Amygdala (tissue), 56 donors: ENCODE measurements at places on chromosomes 11 and 22.

- no peak for DNase-seq
Observed at GRCh38 chr11:73270855-73271477, 1.2 kb upstream of the P2RY6 start.

GRCh38 chr11:59273373-59273841 lies 60.7 kb upstream of the MPEG1 start:
- DNase-seq: no peak

DNA sequence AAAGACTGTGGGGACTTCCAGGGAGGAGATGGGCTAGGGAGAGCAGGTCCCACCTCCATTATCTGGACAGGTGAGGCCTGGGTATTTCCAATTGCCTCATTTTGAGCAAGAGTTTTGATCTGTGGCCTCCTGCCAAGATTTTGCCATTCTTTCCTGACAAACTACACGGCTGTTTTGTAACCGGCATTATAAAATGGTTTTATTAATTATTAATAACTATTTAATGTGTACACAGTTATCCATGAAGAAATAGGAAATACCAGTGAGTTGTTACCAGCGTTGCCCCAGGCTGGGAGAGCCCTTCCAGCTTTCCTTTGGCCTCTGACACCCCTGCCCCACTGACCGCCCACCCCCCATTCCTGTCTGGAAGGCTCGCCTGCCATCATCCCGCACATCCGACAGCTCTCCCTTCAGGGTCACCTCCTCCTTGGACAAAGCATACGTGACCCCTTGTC lies 14.9 kb upstream of the SEC14L3 start:
- DNase-seq: no peak

DNA sequence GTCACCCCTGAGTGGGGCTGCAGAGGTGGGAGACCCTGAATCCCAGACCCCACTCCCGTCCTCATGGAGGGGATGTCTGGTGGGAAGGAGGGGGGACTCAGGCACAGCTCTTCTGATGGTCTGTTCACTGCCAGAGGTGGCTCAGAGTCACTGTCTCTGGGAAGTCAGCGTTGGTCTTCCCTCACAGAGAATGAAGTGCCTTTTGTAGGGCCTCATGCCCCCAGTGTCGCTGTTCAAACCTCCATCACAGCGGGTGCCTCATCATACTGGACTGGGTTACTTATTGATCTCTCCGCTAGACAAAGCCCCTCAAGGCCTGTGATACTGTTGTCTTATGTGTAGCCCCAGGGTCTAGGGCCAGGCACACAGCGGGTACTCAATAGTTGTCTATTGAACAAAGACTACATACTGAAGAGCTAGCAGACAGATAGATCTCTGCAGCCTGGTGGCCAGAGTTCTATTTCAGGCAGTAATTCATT lies 41.3 kb downstream of the CD6 start:
- no peak for DNase-seq

GRCh38 chr11:100731471-100731870 lies 44.4 kb downstream of the ARHGAP42 start:
- DNase-seq: no peak

DNA sequence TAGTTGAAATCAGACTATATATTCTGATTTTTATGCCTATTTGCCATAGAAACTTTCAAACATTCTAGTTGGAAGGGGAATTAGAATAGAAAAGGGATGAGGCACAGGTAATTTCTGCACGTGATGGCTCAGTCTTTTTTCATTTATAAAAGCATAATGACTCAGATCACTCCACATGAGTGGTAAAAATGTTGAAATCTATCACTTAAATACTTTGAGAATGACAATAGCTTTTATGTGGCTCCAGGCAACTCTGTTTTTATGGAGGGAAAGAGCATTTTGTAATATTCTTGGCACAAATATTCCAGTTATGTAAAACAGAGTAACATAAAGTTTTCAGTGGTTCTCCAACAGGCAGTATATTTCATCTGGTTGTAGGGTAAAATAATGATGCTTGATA lies 5.9 kb upstream of the MMP3 start:
- no peak for DNase-seq

DNA sequence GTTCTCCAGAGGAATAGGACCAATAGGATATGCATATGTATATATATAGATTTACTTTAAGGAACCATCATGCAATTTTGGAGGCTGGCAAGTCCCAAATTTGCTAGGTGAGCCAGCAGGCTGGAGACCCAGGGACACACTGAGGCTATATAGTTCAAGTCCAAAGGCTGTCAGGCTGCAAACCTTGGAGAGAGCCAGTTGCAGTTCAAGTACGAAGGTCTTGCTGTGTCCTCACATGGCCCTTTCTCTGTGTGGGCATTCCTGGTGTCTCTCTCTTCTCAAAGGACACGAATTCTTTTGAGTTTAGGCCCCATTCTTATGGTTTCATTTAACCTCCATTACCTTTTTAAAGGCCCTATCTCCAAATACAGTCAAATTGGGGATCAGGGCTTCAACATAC lies 134.4 kb upstream of the SORL1-AS1 start:
- DNase-seq: no peak

- DNase-seq: no peak
Observed at GRCh38 chr22:44822534-44822933, 70.2 kb downstream of the ARHGAP8 start.

DNA sequence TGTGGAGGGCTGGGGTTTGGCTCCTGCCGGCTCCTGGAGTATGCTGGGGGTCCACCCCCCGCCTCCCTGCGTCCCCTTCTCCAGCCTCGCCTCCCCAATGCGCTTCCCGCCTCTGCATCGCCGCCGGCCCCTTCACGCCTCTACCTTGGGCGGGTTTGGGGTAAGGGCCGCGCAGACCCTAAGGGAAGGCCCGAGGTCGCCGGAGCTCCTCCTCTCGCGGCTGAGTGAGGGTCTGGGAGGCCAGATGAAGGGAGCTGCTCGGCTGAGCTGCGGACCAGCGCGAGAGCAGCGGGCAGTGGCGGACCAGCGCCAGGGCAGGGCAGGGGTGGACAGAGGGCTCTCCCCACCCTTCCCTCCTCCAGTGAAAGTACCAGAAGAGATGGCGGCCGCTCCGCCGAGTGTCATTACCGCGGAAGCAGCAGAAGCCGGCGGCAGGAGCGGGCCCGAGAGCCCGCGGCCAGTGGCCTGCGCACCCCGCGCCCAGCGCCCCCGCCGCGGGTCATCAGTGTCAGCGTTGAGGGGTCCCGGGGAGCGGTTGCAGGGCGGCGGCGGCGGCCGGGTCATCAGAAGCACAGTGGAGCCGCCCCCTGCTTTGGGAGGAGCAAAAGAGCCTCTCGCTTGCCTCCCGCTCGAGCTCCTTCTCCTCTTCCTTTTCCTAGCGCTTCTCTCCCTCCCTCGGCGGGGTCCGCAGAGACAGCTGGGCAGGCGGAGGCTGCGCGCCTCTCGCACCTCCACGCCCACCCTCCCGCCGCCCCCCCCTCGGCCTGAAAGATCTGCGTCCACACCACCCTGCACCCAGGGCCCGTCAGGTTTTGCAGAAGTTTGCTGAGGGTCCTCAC lies 255.6 kb upstream of the CADM1 start:
- DNase-seq: peak; percentile 19

GRCh38 chr22:44682556-44683168 lies 19.3 kb upstream of the PRR5 start:
- DNase-seq: no peak

GRCh38 chr11:13152264-13152663 lies 125.3 kb upstream of the BMAL1 start:
- no peak for DNase-seq

DNA sequence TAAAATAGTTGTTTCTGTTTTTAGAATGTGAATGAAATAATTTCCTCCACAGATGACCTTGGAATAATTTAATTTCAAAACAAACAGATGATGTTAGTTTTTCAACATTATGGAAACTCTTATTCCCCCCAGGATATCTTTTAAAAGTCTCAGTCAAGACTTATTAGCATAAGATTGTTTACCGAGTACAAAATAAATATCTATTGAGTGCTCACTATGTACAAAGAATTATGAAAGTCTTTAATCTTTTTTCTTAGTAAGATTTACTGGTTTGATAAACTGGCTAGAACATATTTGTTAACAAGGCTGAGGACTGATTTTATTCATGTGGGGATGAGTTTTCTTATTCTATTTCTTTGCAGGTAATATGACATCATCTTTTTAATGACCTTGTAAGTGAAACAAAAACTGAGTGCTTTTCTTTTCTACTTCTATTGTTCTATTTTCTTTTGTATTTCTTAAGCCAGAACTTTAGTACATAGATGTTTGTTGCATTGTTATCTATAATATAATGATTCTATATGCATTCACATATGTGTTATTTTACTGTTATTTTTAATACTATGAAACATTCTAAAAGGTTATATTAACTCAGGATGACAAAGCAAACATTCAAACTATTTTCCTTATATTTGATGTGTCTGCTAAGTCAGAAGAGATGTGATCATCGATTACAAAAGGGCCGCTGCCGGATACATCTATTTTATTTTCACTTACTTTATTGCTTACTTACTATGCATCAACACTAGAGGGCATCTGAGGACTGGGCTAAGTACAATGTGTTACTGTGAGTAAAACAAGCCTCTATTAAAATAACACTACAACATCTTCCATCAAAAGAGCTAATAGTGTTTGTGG lies 111.0 kb upstream of the ARHGAP42 start:
- no peak for DNase-seq

GRCh38 chr11:17076517-17077239 lies 789 bp downstream of the RPS13 start:
- no peak for DNase-seq

DNA sequence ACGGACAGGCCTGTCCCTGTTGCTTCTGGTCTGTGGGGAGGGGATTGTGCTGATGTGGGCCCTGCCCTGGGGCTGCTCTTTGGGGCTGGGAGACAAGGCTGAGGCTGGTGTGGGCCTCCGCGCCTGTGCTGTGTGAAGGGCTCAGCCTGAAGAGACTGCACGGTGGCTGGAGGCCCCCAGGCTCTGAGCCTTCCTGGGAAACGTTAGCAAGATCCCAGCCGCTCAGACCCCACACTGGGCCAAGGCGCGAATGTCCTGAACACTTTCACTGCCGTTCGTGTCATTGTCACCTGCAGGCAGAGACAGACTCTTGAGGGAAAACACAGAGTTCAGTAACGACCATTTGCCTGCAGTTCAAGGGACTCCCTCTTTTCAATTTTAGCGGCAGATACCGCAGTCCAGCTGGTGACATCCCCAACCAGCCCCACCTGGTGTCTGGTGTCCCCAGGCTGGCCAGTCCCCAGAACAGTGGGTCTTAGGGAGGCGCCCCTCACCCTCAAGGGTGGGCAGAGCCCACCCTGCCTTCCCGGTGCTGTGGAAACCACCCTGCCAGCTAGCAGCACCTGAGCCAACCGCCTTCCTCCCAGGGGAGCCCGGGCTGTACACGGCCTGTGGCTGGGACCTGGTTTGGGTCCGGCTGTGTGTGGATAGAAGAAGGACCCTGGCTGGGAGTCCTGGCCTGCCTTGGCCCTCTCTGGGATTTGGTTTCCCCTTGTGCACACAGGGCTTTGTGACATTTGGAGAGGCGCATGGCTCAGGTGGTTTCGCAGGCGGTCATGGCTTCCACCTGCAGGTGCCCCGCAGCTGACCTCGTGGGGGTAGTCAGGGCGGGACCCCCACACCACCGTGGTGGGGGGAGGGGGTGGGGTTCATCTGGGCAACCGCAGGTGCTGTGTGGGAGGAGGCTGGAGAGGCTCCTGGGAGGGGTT lies 5.7 kb downstream of the PANX2 start:
- DNase-seq: no peak

- DNase-seq: no peak
Observed at GRCh38 chr11:31805037-31805628, 6.0 kb downstream of the PAX6 start.

GRCh38 chr11:27977527-27977926 lies 130.4 kb downstream of the KIF18A start:
- DNase-seq: no peak

- no peak for DNase-seq
Observed at GRCh38 chr11:50075856-50076255, 43.2 kb downstream of the OR4C45 start.

GRCh38 chr11:44607987-44608386 lies 42.5 kb downstream of the CD82 start:
- no peak for DNase-seq

DNA sequence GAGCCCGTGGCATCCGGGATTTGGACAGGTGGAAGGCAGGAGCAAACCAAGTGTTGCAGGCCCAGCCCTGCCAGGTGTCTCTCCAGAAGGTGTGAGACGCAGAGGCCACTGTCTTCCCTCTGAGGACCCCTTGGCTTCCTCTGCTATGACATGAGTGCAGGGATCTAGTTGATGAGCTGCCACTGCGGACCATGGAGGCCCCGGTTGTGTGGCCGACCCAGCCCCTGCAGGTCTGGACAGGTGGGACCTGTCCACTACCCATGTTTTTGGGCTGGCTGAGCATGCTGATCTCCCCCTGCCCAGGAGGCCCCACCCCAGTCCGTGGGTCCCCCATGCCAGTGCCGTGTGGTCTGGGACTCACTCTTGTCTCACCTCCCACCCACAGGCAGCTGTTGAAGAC lies 22.9 kb downstream of the PRR5 start:
- no peak for DNase-seq

- DNase-seq: no peak
Observed at GRCh38 chr22:48416396-48417224, 1411.1 kb downstream of the BRD1 start.

DNA sequence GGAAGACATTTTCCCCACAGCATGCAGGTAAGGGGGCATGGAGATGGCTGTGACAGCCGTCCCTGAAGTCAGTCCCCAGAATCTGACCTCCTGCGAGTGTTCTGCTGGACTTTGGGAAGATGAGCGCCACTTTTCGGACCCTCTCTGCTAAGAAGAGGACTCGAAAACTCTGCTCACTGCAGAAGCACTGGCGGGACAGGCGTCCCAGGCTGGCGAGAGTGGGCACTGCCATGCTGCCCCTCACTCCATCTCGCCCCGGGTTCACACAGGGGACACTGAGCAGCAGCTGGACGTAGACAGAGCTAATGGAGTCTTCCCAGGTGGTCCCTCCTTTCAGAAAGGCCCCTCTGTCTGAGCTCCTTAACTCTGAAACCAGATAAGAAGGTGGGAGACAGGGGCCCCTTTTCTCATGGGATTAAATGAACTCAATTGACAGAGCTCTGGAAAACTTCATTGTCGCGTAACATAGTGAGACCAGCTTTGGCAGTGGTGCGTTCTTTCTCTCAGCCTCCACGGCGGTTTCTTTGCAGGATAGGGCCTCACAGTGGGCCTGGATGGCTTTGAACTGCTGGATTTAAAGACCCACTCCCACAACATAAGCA lies 4.8 kb downstream of the ADAMTS8 start:
- no peak for DNase-seq

DNA sequence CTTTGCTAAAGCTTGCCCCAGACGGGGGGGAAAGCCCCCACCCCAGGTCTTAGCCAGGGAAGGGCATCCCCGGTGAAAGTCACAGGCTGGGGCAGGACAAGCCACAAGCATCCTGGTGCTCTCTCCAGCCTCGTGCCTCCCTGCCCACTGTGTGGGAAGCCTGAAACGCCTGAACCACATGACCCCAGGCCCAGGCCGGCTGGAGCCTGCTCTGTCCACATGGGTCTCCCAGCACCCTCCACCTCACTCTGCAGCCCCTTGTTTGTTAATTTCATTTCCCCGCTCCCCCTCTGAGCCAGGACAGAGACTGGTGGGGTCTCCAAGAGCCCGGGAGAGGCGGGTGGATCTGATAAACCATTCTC lies 58.3 kb upstream of the TCF20 start:
- DNase-seq: no peak
